CD4-positive, alpha-beta T cell treated with Interleukin-10 for 1 hour (primary cell): ENCODE measurements at places on chromosomes 1 and 21.

GRCh38 chr1:243267914-243268653 lies 12.2 kb downstream of the SDCCAG8 start:
- DNase-seq: no peak

DNA sequence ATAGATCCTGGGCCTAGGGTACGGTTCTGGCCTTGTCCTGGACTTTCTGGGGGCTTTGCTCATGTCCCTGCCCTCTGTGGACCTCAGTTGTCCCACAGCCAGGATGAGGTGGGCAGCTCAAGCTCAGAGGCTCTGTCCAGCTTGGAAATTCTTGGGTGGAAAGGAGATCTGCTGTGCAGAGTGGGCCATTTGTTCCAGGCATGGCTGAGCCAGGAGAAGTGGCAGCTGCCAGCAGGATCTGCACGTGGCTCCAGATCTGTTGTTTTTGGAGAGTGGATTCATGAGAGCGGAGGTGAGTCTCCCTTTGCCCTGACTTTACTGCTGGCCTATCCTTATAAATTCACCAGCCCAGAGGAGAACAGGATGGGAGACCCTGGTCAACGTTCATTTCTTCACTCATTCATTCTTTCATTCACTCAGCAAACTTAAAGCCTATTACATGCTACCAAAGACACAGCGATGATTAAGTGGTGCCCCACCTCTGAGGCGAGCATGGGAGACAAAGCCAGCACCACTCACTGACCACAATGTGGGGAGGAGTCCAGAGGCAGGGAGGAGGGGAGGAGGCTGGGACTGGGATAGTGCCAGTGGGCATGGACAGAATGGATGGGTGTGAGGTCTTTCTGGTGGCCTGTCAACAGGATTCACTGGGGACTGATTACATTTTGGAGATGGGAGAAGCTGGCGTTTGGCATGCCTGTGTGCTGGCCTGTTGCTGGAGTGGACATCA lies 205.1 kb downstream of the TRABD2B start:
- DNase-seq: no peak

DNA sequence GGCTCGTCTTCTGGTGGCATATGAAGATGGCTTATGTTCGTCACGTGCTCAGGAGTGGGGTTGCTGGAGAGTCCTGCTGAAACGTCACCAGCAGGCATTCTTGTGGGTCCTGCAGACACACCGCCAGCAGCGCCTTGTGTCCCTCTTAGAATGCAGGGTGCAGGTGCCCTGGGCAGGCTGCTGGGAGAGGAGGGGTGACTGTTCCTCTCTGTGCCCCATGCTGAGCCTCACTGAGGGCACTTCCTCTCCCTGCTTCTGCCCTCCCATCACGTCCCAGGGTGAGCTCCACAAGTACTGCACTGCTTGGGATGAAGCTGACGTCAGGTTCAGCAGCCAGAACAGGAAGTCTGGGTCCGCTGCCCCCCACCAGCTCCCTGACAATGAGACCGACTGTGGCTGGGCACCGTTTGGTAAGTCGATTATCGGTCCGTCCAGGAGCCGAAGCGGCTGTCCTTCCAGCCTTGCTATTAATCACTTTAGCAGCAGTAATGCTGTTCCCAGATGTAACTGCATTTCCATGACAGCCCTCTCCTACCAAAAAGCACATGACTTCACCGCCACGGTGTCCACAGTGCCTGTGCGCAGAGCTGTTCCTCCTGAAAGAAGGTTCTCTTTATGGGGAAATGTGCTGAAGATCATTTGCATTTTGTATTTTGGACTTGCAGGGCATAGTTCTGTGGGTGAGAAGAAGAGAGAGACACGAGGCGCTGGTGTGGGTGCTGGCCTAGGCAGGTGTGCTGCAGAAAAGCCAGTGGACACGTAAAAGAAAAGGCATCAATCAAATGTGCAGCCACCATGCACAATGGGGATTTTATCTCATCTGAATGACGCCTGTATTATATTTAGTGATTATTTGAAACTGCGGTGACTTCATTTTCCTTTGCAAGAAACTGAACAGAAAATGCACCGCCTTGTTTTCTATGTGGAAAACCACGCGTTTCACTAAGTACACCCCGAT lies 21.0 kb downstream of the SLC37A1 start:
- DNase-seq: no peak

GRCh38 chr1:209755926-209756614 lies at the start of gene TRAF3IP3:
TSS of gene TRAF3IP3 (plus strand) at chr1:209756053. CDS start at chr1:209760040, 3,987 bp downstream.
- peak; percentile 83 for DNase-seq

- peak; percentile 53 for DNase-seq
Observed at GRCh38 chr1:228174482-228175315, 9.1 kb downstream of the IBA57 start.

GRCh38 chr1:209862391-209863356 lies 34.9 kb downstream of the UTP25 start:
- DNase-seq: no peak

DNA sequence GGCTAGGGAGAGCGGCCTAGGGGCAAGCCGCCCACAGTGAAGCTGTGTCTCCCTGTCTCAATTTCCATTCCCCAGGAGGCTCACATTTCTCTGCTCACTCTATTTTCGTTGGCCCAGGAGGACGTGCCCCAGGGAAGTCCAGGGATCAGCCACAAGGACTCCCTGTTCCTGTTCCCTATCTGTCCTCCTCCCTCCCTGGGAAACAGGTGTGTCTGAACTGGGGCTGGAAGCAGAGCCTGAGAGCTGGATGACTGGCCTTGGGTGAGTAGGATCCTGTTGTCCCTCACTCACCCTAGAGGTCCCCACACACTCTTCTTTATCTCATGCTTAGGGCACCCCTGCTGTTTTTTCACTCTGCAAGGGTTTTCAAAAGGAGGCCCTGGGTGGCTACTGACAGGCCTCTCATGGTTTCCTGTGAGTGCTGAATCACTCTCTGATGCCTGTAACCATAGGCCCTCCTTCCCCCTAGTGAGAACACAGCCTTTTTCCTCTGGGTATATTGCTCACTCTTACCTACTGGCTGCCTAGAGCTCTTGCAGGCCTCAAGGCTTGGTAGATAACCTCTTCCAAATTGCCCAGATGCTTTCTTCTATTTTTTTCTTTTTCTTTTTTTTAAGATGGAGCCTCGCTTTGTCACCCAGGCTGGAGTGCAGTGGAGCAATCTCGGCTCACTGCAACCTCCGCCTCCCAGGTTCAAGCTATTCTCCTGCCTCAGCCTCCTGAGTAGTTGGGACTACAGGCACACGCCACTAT lies 3.3 kb upstream of the UTP11 start:
- peak; percentile 60 for DNase-seq

DNA sequence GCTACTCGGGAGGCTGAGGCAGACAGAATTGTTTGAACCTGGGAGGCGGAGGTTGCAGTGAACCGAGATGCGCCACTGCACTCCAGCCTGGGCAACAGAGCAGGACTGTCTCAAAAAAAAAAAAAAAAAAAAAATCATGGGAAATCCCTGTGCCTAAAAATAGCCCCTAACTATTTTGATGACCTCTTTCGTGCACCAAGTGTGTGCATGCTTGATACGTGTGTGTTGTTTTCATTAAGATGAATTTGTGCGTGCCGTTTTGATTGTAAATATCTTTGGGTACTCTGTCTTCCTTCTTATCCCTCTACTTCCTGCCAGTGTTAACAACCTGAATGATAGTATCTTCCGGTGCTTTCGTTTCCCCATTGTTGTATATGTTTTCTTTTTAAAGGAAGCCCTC lies 9.8 kb downstream of the CACYBP start:
- no peak for DNase-seq

GRCh38 chr1:47887475-47888293 lies 109.5 kb downstream of the TRABD2B start:
- DNase-seq: no peak

- DNase-seq: peak; percentile 78
Observed at GRCh38 chr1:111615870-111616715, 3.5 kb upstream of the RAP1A start.

- peak; percentile 32 for DNase-seq
Observed at GRCh38 chr1:234971586-234972297, 156.9 kb downstream of the TOMM20 start.

DNA sequence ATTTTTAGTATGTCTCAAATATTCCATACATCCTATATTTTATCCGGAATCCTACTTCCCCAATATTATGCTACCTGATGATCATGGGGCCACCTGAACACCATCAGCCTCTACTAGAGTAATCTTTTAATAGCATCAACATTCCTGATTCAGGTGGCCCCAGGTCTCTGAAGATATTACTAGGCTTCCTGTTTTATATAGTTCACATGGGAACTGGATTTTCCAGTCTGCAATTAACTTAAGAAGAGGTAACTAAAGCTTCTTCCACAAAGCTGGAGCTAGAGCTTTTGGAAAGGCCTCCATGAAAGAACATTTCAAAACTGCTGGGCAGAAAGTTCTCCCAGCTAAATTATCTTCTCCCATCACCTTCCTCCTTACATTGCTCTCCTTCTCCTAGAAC lies 72.3 kb upstream of the ADAM30 start:
- DNase-seq: no peak

DNA sequence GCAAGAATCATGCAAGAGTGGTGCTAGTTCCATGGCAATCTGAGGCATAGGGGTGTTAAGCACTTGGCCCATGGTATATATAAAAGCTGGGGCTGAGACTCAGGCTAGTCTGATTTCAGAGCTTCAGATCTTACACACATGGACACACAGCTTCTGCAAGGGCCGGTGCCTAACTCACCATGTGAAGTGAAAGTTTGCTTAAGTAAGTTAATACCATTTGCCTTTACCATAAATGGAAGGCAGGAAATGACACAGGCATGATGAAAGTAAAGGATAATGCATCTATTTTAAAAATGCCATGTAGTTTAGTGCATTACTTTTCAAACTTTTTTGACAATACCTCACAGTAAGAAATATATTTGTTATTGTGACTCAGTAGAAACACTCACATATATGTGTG lies 122.6 kb downstream of the KCNJ6 start:
- DNase-seq: no peak

- no peak for DNase-seq
Observed at GRCh38 chr1:41390166-41390565, 28.9 kb downstream of the FOXO6 start.

DNA sequence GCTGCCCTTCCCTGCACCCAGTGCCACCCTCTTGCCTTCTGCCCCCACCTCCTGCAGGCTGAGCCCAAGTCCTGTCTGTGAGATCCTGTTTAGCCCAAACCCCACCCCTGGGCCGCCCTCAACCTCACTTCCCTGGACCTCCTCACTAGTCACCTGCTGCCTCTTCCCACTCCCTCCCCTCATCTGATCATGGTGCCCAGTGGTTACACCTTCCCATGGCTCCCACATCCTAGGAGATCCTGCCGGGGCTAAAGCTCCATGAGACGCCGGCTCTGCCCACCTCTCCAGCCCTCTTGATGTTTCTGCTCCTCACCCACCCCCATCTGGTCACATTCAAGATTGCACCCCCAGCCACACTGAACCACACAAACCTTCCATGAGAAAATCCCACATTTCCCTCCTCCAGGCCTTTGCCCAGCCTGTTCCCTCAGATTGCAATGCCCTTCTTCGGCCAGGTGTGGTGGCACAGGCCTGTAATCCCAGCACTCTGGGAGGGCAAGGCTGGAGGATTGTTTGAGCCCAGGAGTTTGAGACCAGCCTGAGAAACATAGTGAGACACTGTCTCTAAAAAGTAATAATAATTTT lies 17.0 kb downstream of the TTC39A start:
- DNase-seq: no peak

- no peak for DNase-seq
Observed at GRCh38 chr21:42941696-42942085, 16.3 kb upstream of the ERVH48-1 start.

DNA sequence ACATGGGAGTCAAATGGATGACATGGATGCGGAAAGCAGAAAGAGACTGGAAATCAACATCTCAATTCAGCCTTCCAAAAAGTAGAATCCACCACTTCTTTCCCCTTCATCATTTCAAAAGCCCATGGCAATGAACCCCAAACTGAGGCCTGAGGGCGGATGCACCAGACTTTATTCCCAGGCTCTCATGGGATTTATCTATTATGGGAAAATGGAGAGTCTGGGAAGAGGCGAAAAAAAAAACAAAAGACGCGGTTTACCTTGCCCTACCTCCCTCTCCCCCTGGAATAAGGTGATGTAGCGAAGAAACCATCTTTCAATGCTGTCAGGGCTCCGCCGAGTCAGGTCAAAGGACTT lies 624 bp downstream of the KIFAP3 start:
- no peak for DNase-seq

DNA sequence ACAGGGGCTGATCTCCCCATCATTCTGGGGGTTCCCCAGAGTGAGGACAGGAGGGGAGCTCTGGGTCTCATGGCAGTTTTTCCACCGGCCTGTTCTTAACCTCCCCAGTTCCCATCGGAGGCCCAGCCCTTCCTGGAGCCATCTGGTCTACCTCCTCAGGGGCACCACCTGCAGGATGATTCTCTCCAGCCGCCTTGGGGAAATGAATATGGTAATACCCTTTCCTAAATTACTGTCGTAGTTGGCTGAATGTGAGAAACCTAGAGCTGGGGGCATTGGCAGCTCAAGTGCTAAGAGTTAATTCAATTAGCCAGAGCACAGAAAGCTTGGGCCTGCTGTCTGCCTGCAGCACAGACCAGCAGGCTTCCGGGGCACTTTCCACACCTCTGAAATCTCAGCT lies 64.9 kb downstream of the TAS1R2 start:
- DNase-seq: no peak

DNA sequence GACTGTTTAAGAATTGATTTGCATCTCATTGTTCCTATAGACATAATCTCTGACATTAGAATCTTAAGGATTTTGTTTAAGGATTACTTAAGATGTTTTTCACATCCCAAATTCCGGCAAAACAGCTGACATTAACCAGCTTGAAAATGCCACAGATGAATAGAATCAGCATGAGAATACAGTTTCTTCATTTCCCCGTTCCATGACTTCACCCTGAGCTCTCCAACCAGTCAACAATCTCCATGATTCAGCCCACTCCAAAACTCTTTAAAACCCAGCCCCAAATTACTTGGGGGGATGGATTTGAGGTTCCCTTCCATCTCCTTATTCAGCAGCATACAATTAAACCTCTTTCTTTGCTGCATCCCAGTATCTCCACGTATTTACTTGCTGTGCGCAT lies 201.0 kb downstream of the LYPLAL1 start:
- DNase-seq: no peak

DNA sequence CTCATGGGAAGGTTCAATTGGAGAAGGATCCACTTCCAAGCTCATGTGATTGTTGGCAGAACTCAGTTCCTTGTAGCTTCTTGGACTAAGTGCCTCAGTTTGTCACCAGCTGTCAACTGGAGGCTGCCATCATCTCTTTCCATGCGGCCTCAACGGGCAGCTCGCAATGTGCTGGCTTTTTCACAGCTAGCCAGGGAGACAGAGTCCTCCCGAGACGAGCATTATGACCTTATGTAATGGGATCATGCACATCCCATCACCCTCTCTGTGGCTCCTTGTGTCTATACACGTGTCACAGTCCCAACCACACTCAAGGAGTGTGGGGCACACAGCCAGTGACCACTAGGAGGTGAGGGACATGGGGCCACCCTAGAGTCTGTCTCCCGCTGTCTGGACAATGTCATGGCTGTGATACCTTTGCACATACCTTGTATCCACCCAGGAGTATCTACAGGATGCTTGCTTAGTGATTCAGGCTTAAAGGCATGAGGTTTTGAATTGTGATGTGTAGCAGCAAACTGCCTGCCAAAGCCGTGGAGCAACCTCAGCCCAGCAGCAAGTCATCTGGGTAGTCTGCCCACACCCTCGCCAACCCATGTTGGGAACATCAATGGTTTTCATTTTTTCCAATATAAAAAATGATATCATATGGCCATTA lies 3.9 kb upstream of the KRTAP10-6 start:
- no peak for DNase-seq

GRCh38 chr1:3431266-3431665 lies 23.2 kb upstream of the ARHGEF16 start:
- no peak for DNase-seq

GRCh38 chr1:156095906-156096508 lies 13.7 kb upstream of the MEX3A start:
- no peak for DNase-seq
